ENCODE measurements at places on chromosomes 13 and 19.

DNA sequence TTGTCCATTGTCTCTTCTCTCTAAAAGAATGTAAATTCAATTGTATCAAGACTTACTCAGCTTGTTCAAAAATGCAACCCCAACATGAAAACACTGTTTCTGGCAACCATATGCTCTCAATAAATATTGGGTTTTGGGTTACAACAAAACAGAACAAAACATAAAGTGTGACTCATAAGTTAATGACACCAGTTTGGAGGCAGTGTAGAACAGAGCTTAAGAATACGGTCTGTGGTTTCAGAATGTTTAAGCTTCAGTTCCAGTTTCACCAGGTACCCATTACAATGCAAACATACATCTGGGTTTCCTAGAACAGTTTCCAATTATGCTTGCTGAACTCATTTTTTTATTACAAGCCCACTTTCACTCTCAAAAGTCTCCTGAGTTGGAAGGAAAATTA lies 285.8 kb upstream of the PCDH9 start:
- DNase-seq: no peak

- no peak for DNase-seq
Observed at GRCh38 chr13:61672756-61673155, 257.1 kb upstream of the PCDH20 start.

DNA sequence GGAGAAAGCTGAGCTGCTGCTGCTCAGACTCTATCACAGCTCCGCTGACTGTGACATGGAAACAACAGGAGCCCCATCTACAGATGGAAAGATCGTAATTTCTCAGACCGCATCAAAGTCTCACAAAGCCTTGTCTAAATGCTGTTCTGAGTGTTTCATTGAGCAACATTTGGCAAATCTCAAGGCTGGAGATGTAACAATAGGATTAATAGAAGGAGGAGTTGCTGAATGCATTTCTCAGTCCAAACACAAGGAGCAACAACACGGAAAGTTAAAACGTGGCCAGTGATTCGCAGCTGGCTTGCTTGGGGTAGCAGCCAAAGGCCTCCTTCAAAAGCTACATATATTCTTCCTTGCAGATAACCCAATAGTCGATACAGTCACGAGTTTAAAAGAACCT lies 55.7 kb downstream of the MRPL57 start:
- DNase-seq: no peak

DNA sequence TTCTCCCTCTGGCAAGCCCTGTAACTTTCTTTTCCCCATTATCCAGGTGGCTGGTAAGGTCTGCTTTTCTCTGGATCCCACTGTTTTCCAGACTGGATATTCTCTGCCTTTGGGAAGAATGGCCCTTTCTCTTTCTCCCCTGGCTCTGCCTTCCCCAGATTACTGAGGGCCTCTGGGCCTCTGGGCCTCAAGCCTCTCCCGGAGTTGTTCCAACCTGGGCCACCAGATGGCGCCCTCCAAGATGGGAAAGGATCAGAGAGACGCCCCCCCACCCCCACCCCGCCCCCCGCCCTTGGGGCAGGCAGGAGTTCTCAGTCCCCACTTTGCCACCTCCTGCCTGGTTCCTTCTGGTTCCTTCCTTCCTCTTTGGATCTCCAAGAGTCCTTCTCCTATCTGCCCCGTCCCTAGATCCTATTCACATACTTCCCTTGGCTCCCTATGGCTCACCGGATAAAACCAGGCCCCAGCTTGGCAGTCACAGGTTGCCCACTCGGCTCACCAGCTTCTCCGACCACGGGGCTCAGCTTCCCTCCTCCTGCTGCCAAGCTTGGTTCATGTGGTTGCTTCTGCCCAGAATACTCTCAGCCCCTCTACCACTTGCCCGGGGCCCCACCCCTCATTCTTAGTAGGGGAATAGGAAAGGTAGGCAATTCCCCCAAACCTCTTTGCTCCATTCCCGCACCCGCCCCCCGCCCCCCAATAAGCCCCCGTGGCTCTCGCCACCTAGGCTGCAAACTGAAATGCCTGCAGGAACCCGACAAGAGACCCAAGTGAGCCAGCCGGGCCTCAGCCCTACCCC lies 13.1 kb downstream of the EPS8L1 start:
- DNase-seq: no peak

- DNase-seq: peak; percentile 55
Observed at GRCh38 chr13:110266983-110267382, 40.0 kb downstream of the COL4A1 start.

DNA sequence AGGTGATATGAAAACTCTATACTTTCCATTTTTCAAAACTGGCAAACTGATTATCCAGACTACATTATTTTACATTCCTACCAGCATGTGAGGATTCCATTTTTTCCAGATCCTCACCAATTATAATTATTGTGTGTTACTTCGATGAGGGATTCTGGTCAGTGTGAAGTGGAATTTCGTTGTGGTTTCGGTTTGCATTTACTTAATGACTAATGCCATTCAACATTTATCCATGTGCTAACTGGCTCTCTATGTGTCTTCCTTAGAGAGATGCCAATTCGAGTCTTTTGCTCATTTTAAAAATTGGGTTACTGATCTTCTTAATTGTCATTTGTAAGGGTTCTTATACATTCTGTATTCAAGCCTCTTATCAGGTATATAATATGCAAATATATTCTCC lies 1551.3 kb upstream of the MIR17HG start:
- no peak for DNase-seq

DNA sequence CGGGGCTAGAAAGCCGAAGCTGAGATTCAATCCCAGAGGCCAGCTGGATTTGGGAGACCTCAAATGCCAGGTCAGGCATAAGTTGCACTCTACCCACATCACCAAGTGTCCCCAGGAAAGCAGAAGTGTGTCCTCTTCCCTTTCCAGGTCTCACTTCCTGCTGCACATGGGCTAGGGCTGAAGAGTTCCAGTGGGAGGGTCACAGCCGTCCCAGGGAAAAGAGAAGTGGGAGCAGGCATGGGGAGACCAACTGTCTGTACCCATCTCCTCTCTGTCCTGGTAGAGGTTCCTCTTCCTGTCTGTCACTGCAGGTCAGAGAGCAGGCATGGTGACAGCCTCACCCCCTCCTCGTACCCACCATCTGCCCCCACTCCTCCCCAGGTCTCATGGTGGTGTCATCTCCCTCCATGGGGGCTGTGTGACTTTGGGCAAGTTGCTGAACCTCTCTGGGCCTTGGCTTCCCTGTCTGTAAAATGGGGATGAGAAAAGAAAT lies 14.8 kb downstream of the AXL start:
- DNase-seq: no peak

GRCh38 chr19:49335784-49336481 lies 727 bp downstream of the CD37 start:
- no peak for DNase-seq

DNA sequence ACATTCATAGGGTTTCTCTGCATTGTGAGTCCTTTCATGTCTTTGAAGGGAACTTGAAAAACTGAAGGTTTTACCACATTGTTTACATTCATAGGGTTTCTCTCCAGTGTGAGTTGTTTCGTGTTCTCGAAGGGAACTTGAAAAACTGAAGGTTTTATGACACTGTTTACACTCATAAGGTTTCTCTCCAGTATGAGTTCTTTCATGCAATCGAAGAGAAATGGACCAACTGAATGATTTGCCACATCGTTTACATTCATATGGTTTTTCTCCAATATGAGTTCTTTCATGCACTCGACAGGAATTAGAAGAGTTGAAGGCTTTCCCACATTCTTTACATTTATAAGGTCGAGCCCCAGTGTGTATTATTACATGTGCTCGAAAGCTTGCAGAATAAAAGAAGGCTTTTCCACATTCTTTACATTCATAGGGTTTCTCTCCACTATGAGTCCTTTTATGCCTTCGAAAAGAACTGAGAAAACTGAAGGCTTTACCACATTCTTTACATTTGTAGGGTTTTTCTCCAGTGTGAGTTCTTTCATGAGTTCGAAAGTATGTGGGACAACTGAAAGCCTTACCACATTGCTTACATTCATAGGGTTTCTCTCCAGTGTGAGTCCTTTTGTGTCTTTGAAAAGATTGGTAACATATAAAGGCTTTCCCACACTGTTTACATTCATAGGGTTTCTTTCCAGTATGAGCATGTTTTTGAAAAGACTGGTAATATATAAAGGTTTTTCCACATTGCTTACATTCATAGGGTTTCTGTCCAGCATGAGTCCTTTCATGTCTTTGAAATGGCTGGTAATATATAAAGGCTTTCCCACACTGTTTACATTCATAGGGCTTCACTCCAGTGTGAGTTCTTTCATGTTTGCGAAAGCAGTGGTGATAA lies 20.7 kb downstream of the ZNF14 start:
- no peak for DNase-seq

- no peak for DNase-seq
Observed at GRCh38 chr19:50896591-50897190, 14.5 kb downstream of the KLK4 start.

GRCh38 chr13:73610799-73611592 lies 523.2 kb downstream of the KLF12 start:
- DNase-seq: no peak

DNA sequence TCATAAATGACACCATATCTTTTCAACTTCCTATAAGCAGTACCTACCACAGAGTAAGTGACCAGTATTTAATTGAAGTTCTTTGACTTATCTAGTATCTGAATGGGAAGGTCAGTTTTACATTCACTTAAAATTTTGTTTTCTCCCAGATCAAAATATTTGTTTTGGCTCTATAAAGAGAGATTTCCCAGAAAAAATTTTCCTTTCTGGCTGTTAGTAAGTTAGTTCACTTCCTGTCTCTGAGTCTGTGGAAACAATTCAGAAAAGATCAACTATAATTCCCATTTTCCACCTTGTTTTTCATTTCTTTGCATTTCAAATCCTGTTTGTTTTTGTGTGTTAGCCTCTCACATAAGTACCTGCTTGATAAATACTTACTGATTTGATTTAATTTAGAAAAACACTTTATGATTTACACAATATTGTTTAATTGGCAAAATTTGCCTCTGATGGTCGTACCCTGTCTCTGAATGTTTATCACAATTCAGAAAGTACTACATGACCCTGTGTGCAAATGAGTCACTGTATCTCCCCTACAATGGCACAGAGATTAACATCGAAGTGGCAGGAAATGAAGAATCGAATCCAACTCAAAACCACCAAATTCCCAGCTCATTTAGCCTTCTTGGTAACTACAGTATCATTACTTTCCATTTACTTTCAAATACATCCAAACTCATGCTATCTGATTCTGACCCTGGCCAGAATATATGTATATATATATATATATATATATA lies 15.4 kb upstream of the MED4 start:
- DNase-seq: no peak

DNA sequence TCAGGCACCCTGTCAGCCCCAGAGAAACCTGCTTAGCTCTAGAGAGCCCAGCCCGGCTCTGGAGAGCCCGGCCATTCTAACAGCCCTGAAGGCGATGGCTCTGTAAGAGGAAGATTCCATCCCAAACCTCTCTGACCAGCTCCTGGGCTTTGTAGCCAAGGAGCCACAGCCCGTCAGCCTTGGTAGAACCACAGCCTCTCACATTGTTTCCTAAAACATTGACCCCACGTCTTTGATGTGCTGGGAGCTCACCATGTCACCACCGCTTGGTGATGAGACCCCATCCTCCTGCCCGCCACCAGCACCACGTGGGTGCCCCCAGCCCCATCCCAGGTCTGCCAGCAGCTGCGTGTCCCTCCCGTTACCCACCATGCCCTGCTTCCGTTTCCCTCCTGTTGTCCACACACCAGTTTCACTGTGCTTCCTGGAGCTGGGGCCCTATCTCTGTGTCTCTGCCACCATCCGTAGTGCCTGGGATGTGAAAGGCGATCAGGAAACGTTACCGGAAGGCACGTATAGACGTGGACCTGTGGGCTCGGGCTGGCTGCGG lies 94.2 kb upstream of the MCF2L start:
- no peak for DNase-seq

DNA sequence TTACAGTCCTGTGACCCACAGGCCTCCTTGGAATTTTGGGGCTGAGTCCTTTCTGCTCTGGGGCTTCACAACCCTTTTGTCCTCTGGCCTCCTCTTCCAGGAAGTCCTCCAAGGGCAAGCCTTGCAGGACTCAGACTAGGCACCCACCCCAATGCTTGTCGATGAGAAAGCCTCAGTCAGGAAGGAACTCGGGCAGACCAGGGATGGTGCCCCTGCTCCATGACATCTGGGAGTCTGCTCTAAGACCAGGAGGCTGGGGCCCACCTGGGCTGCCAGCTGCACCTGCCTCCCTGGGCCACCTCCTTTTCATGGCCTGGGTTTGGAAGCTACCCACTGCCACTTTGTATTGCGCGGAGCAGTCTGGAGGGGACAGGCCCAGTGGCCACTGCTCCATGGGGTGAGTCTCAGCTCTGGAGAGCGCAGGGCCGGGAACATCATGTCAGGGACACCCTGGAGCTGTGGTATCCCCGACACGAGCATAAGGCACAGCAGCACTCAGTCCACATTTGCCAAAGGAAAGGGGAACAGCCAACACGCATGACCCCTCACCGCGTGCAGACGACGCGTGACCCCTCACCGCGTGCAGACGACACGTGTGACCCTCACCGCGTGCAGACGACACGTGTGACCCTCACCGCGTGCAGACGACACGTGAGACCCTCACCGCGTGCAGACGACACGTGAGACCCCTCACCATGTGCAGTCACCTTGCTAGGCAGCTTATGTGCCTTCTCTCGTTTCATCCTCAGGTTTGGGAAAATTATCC lies 10.8 kb downstream of the C2CD4C start:
- DNase-seq: no peak

GRCh38 chr13:63425131-63425530 lies 2009.5 kb upstream of the PCDH20 start:
- DNase-seq: no peak

- no peak for DNase-seq
Observed at GRCh38 chr19:14985133-14985532, 5.5 kb upstream of the SLC1A6 start.

GRCh38 chr19:18775586-18776287 lies 15.4 kb downstream of the COMP start:
- no peak for DNase-seq

DNA sequence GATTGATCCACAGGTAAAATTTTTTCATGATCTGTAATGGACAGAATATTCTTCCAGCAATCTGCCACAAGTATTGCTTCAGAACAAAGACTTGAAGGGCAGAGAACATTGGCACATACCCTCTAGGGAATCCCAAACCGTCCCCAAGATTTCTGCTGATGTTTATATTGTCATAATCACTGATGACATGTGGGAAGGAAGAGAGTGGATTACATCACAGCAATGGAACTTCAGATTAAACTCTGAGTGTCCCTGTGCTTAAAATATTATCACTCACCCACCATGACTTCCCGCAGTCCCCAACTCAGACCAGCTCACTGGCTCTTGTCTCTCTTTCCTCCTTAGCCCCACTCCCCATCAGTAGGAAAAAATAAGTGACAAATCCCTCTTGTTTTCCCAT lies 8.5 kb upstream of the TPT1 start:
- no peak for DNase-seq
